ENCODE measurements at places on chromosomes 12 and 14.

DNA sequence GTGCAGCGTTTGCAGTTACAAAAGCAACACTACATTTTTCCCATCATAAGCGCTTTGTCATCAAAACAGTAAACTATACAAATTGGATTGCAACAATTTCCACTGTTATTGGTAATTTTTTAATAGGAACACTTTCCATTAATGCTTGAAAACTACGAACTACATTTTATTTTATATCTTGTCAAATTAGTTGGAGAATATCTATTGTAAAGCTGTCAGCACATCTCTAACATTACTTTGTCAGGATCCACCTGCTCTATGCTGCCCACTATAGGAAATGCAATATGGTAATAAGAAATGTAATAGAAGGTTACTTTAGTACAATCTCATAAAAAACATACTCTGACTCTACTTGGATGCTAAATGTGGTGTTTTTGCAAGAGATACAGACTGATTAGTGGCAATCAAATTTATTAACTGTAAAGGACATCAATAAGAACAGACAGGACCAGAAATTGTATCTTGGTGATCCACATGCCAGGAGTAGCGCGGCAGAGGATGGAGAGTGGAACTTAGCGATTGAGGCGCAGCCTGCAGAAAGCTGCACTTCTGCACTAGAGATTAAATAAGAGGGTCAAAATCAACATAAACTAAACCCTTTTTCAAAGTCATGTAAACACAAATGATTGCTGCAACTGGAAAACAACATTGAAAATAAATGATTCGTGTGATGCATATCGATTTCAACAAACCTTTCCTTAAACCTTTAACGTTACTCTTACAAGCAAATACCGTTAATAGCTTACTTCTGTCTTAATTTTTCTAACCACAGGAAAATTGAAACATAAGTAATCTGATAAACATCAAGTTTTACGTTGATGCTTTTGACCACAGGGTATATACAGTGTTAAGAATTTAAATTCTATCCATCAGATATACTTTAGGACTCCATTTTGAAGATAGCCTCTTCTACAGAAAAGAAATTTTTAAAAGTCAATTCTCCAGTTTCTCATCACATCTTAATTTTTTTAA is 3.6 kb upstream of the ARID2 start:
- no peaks in the 10 kb centered on the region for H3K27me3 ChIP-seq
- no peak for DNase-seq
- peaks cover 14% of the 10 kb centered on the region for H3K4me1 ChIP-seq
- H3K36me3 ChIP-seq = peaks cover 6% of the 10 kb centered on the region
- peak overlapping the region; percentile 97 for H3K4me3 ChIP-seq

- DNase-seq = no peak
- no peak within 1 kb of the TSS for H3K27ac ChIP-seq
- H3K36me3 ChIP-seq = no peaks in the 10 kb centered on the region
Measured at GRCh38 chr12:111034083-111034885, 113.9 kb upstream of the MYL2 start.

GRCh38 chr12:65810036-65810435 is 14.2 kb upstream of the HMGA2 start:
- DNase-seq = no peak
- no peak overlapping the region for H3K4me3 ChIP-seq
- no peaks in the 10 kb centered on the region for H3K4me1 ChIP-seq
- H3K27me3 ChIP-seq = no peaks in the 10 kb centered on the region
- H3K36me3 ChIP-seq = peaks cover 4% of the 10 kb centered on the region

- DNase-seq = no peak
- no peaks in the 10 kb centered on the region for H3K36me3 ChIP-seq
- H3K27me3 ChIP-seq = no peaks in the 10 kb centered on the region
- peaks cover 4% of the 10 kb centered on the region for H3K4me1 ChIP-seq
Measured at GRCh38 chr14:61042220-61042619, 61.2 kb downstream of the SLC38A6 start.

DNA sequence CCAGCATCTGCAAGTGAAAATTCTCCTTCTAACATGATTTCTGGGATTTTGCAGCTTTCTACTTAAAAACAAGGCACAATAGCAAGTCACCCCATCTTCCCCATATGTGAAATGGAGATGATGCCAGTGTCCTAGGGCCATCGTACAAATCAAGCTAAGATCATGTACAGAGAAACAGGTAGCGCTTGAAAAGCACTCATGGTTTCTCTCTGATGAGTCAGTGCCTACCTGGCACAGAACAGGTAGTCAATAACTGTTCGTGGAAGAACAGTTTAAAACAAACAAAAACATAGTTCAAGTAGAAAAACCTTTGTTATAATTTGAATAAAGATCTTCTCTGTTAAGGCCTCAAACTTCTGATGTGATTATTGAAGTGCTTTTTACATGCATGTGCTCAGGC is 46.9 kb downstream of the RAD52 start:
- no peaks in the 10 kb centered on the region for H3K4me1 ChIP-seq
- no peaks in the 10 kb centered on the region for H3K27me3 ChIP-seq
- no peak for DNase-seq
- H3K27ac ChIP-seq = no peak overlapping the region
- peaks cover 63% of the 10 kb centered on the region for H3K36me3 ChIP-seq

DNA sequence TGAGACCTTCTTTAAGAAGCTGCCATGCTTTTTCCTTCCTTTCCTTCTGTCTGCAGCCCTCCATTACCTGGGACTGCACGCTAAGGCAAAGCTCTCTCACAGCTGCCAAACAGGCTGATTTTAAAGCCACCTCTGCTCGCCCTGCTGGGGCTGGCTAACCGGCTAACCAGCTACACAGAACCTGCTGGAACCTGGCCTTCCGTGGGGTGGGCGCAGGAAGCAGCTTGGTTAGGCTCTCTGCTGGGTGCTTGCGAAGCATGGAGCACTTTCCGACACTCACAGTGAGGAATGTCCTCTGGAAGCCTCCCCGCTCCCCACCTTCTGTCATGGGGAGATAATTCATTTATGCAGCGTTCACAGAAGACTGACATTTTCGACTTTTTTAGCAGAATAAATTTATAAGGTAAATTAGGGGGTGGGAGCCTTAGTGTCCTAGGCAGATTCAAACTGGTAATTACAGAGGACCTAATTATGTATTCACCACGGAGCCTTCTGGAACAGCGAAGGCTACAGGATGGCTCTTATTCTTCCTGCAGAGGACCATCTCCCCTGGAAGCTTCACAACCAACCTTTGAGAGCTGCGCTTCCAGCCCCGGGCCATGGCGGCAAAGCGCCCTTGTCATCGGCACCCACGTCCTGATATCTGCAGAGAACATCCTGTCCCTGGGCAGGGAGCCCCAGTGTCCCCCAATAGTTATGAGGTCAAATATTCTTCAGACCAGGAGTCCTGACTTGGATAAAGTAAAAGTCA is 12.4 kb upstream of the BCL11B start:
- no peaks in the 10 kb centered on the region for H3K4me1 ChIP-seq
- no peak for DNase-seq
- no peaks in the 10 kb centered on the region for H3K36me3 ChIP-seq

DNA sequence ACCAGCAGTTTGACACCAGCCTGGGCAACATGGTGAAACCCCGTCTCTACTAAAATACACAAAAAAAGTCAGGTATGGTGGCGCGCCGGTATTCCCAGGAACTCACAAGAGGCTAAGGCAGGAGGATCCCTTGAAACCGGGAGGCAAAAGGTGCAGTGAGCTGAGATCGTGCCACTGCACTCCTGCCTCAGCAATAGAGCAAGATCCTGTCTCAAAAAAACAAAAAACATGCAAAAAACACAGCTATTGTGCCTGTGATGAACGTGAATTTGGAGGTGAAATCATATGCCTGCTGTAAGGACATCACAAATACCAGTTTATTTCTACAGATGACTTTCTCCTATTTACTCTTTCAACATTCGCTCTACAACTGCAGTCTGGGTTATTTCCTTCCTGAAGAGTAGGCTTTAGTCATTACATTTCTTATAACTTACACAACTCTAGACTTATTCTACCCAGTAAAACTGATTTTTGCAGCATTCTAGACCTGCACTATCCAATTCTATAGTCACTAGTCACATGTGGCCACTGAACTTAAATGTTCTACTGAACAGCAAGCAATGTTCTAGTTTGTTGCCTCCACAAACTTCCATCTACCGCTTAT is 48.3 kb downstream of the HNRNPC start:
- no peak for DNase-seq
- H3K36me3 ChIP-seq = peaks cover 42% of the 10 kb centered on the region
- H3K27me3 ChIP-seq = no peaks in the 10 kb centered on the region
- H3K27ac ChIP-seq = peak overlapping the region; percentile 46

GRCh38 chr14:54852215-54852614 is 50.4 kb downstream of the GCH1 start:
- no peaks in the 10 kb centered on the region for H3K36me3 ChIP-seq
- no peak for DNase-seq
- H3K27me3 ChIP-seq = no peaks in the 10 kb centered on the region
- no peak overlapping the region for H3K27ac ChIP-seq

DNA sequence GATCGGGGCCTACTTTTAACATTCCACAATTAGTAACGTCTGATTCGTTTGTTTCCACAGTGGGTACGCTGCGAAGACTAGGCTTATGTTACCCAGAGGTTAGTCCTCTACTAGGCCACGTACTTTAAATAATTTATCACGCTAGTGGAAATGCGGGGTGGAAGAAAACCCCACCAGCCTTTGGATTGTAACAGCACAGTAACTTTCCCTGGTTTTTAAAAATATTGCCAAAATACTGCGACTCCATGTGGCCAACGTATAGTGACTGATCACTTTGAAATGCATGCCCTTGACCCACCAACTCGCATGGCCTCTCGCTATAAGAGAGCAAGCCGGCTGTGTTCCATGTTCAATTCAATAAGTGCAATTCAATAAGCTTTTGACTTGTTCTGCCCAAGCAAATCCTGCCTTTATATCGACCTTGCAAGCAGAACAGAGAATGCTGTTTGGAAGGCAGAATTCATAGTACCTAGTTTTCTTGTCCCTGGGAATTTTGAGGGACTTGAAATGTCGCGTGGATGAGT is 882 bp upstream of the GTF2A1 start:
- peak overlapping the region; percentile 96 for H3K4me3 ChIP-seq
- no peak for DNase-seq

DNA sequence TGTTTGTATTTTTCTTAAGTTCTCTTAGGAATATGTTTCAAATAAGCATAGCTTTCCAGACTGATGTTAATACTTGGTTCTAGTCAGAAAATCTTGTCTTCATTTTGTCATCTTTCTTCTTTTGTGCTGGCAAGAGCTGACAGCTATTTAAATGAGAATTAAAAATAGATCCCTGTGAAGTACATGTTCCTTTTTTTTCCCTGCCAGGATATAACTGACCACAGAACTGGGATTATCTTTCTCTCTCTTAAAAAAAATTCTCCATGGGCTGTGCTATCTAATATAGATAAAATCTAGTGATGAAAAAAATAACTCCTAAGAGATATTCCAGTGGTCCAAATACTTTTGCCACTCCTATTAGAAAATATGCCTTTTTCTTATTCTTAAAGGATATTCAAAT is 163.4 kb downstream of the AKAP6 start:
- H3K36me3 ChIP-seq = no peaks in the 10 kb centered on the region
- H3K27ac ChIP-seq = no peak overlapping the region
- no peaks in the 10 kb centered on the region for H3K4me1 ChIP-seq
- DNase-seq = no peak
- no peak overlapping the region for H3K4me3 ChIP-seq

GRCh38 chr12:19138551-19138950 is 9.0 kb downstream of the PLEKHA5 start:
- H3K4me3 ChIP-seq = peak overlapping the region; percentile 2
- H3K27me3 ChIP-seq = no peaks in the 10 kb centered on the region
- peaks cover 59% of the 10 kb centered on the region for H3K36me3 ChIP-seq
- H3K4me1 ChIP-seq = peaks cover 13% of the 10 kb centered on the region
- no peak for DNase-seq

GRCh38 chr14:36271939-36272907 is 48.2 kb downstream of the MBIP start:
- DNase-seq = no peak
- H3K27me3 ChIP-seq = peaks cover 65% of the 10 kb centered on the region
- peaks cover 19% of the 10 kb centered on the region for H3K4me1 ChIP-seq
- no peaks in the 10 kb centered on the region for H3K36me3 ChIP-seq

GRCh38 chr14:34843011-34843554 is 32.1 kb downstream of the BAZ1A start:
- no peaks in the 10 kb centered on the region for H3K4me1 ChIP-seq
- peak overlapping the region; percentile 73 for H3K27ac ChIP-seq
- peaks cover 22% of the 10 kb centered on the region for H3K36me3 ChIP-seq
- DNase-seq = no peak
- H3K4me3 ChIP-seq = no peak overlapping the region

DNA sequence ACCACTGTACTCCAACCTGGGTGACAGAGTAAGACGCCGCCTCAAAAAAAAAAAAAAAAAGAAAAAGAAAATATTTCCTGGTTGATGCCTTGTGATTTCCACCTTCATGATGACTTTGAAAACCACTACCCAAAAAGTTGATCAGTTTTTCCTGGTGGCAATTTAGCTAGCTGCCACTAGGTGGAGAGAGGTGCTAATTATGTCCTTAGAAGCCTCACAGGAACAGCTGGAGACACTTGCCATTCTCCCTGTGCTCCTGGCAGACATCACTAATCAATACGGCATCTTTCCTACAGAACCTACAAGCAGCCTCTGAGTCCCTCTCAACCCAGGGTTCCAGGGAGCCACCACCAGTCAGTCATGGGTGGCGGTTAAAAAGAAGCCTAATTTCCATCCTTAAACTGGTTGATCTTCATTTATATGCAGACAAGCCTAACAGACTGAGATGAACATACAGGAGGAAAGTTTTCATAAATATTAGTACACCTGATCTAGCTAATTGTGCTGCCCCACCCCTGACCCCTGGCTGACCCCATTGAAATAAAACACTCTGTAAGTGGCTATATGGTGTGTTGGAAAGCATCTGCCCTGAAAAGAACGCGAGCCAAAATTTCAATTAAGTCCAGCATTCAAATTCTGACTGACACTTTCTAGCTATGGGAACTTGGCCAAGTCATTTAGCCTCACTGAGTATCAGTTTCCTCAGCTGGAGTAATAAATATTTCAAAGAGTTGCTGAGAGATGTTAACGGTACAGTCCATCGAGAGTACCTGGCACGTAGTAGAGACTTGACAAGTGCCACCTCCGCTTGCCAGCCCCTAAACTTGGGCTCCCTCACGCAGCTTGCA is 6.2 kb upstream of the OAS1 start:
- H3K27ac ChIP-seq = no peak overlapping the region
- no peaks in the 10 kb centered on the region for H3K4me1 ChIP-seq
- H3K36me3 ChIP-seq = no peaks in the 10 kb centered on the region

GRCh38 chr12:132471011-132471857 is 18.7 kb upstream of the FBRSL1 start:
- H3K27me3 ChIP-seq = peaks cover 33% of the 10 kb centered on the region
- H3K4me3 ChIP-seq = no peak overlapping the region
- peak overlapping the region; percentile 85 for H3K27ac ChIP-seq

- H3K4me3 ChIP-seq = no peak overlapping the region
- H3K36me3 ChIP-seq = no peaks in the 10 kb centered on the region
- H3K4me1 ChIP-seq = peaks cover 13% of the 10 kb centered on the region
- DNase-seq = no peak
Measured at GRCh38 chr14:64581363-64581762, 31.6 kb downstream of the PPP1R36 start.

- H3K27ac ChIP-seq = no peak overlapping the region
- no peaks in the 10 kb centered on the region for H3K4me1 ChIP-seq
- no peaks in the 10 kb centered on the region for H3K36me3 ChIP-seq
- DNase-seq = no peak
- H3K27me3 ChIP-seq = no peaks in the 10 kb centered on the region
- H3K4me3 ChIP-seq = no peak overlapping the region
Measured at GRCh38 chr12:59372956-59373355, 222.9 kb upstream of the SLC16A7 start.

GRCh38 chr14:104919993-104920315 is 4.7 kb upstream of the PLD4 start:
- H3K4me1 ChIP-seq = peaks cover 6% of the 10 kb centered on the region
- DNase-seq = no peak
- H3K27me3 ChIP-seq = peaks cover 15% of the 10 kb centered on the region
- H3K27ac ChIP-seq = no peak overlapping the region
- no peak overlapping the region for H3K4me3 ChIP-seq

Data from type B pancreatic cell (in vitro differentiated cells).